Activated T-helper 2 cell treated with anti-CD3 and anti-CD28 coated beads, Interferon-gamma antibody, Interleukin-2, Interleukin-4, amounts not matched to agents 10 μg/mL and 5 μg/mL and 100 μg/mL, durations not matched to agents 14 hours and 24 hours and 36 hours (primary cell): ENCODE measurements at places on chromosomes 16 and 17.

- H3K4me1 ChIP-seq, result peaks cover 9% of the 10 kb centered on the region
- H3K27ac ChIP-seq, result no peak overlapping the region
- no peak for DNase-seq
- H3K36me3 ChIP-seq, result no peaks in the 10 kb centered on the region
Observed at GRCh38 chr16:73122604-73123391, 74.9 kb upstream of the ZFHX3 start.

DNA sequence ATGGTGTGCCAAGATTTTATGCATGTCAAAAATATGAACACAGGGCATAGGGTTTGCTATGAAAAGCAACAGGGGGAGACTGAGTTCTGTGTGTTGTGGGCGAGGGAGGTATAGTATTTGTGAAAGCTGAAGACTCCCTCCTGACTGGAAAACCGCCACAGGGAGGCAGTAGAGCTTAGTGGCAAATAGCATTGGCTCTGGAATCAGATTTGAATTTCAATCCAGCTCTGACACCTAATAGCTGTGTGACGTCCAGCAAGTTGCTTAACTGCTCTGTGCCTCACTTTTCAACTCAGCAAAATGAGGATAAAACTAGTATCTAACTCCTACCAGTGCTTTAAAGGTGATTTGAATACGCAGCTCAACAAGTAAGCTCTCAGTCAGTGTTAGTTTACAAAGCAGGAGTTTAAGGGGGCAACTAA, 22.0 kb downstream of the KPNA2 start:
- no peak overlapping the region for H3K4me3 ChIP-seq
- H3K27me3 ChIP-seq, result peaks cover 9% of the 10 kb centered on the region
- H3K27ac ChIP-seq, result no peak overlapping the region
- peak; percentile 46 for DNase-seq

DNA sequence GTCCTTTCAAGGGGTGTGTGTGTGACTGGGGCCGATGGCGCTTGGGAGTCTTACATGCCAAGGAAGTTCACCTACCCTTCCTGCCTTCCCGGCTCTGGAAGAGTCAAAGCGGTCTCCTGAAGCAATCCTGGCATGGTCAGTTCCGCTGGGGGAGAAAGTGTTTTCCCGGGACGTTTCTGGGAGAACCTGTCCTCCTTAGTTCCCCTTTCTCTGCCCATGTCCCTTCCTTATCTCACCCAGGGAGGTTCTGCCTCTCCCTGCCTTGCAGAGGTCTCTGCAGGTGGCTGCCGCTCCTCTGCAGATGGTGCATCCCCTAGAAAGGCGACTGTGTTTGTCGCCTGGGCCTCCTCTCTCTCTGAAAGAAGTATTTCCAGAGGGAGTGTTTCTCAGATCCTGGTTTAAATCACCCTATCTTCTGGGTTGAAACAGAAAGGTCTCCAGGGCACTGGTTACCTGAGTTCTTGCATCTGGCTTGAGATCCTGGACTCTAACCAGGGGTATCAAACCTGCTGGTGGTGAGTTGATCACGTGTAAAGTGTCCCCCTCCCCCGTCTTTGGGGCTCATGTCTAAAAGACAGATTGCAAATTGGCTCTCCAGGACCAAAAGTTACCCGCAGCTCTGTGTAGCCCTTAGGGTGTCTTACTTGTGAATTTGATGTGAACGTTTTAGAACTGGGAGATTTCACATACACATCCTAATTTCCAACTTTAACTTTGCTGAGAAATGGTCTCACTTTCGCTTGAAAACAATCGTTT, 1.9 kb downstream of the PRKCB start:
- peaks cover 31% of the 10 kb centered on the region for H3K36me3 ChIP-seq
- H3K27ac ChIP-seq, result no peak overlapping the region
- no peak for DNase-seq

GRCh38 chr17:30824356-30825145, at the start of gene CRLF3:
CRLF3 (minus strand) TSS chr17:30824692; CDS start chr17:30824651, 41 bp downstream.
- peaks cover 35% of the 10 kb centered on the region for H3K4me1 ChIP-seq
- H3K27me3 ChIP-seq, result no peaks in the 10 kb centered on the region
- DNase-seq, result peak; percentile 90
- peaks cover 11% of the 10 kb centered on the region for H3K36me3 ChIP-seq
- H3K4me3 ChIP-seq, result peak within 1 kb of the TSS; percentile 92
